Smooth muscle cell of the pulmonary artery (primary cell): ENCODE measurements at places on chromosomes 4 and X. TPM values are rescaled to one million over a fixed set of nuclear protein-coding genes. Genes with fewer than 3 reads are reported as not detected.

Gene CCKAR
- total RNA-seq, result 0.07 TPM in 1 of 2 replicates, not detected in the other

Gene IGFBP7
- 2,245 and 2,337 TPM in 2 replicates for total RNA-seq

Gene ARAP2
- total RNA-seq, result 0.23 and 0.52 TPM in 2 replicates

Gene ADGRL3
- total RNA-seq, result 0.56 and 7.9 TPM in 2 replicates

Gene FAM236C
- total RNA-seq, result not detected in 2 replicates

Gene USP51
- 1.3 and 2.3 TPM in 2 replicates for total RNA-seq

Gene USP26
- not detected in 2 replicates for total RNA-seq

Gene CSAG3
- total RNA-seq, result not detected in 2 replicates

Gene BRS3
- not detected in 2 replicates for total RNA-seq

Gene PGAM4
- not detected in 2 replicates for total RNA-seq
